ENCODE measurements at places on chromosomes 7 and 10. TPM values are rescaled to one million over a fixed set of nuclear protein-coding genes. Genes with fewer than 3 reads are reported as not detected.

Gene GNGT1
- not detected for total RNA-seq

Gene C10orf62
- 0.34 TPM for total RNA-seq

Gene HYAL4
- not detected for total RNA-seq

Gene NPC1L1
- not detected for total RNA-seq

Gene HTRA1
- total RNA-seq, result 54.7 TPM

Gene DENND10
- 65.9 TPM for total RNA-seq

Measured in dermis blood vessel endothelial cell (primary cell).